Hepatic stellate cell (primary cell): ENCODE measurements at places on chromosomes 2 and 18.
A peak's percentile ranks its signal among the peaks of the same experiment; 100 is the strongest.

DNA sequence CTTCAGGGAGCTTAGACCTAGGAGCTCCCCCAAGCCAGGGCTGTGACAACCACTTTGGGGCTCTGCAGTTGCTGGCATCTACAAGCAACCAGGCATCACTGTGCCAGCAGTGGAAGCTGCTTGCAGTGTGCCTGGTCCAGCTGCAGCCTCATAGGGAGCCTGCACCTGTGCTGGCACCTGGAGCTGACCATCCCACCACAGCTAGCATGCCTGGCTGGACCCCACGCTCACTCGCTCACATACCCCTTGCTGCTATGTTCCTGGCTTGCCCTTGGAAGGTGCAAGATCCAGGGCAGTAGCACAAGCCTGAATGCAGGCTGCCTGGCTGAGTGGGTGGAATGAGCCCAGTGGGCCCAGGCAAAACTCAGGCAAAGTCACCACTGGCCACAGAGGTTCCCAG is 82.5 kb downstream of the ZNF804A start:
- no peak for DNase-seq

DNA sequence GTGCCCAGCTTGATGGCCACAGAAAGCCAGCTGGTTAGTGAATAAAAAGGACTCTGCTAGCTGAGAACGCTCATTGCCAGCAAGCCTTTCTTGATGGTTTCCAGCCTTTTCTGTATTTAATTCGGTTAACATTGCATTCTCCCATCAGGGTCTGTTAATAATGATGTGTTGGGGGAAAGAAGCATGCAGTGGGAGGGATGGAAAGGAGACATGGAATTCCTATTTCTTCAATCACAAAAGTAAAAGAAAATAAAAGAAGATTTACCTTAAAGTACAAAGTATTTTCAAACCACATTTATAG is 141.9 kb upstream of the RBBP8 start:
- no peak for DNase-seq

- no peak for DNase-seq
Observed at GRCh38 chr18:6340121-6340520, 74.6 kb downstream of the L3MBTL4 start.

DNA sequence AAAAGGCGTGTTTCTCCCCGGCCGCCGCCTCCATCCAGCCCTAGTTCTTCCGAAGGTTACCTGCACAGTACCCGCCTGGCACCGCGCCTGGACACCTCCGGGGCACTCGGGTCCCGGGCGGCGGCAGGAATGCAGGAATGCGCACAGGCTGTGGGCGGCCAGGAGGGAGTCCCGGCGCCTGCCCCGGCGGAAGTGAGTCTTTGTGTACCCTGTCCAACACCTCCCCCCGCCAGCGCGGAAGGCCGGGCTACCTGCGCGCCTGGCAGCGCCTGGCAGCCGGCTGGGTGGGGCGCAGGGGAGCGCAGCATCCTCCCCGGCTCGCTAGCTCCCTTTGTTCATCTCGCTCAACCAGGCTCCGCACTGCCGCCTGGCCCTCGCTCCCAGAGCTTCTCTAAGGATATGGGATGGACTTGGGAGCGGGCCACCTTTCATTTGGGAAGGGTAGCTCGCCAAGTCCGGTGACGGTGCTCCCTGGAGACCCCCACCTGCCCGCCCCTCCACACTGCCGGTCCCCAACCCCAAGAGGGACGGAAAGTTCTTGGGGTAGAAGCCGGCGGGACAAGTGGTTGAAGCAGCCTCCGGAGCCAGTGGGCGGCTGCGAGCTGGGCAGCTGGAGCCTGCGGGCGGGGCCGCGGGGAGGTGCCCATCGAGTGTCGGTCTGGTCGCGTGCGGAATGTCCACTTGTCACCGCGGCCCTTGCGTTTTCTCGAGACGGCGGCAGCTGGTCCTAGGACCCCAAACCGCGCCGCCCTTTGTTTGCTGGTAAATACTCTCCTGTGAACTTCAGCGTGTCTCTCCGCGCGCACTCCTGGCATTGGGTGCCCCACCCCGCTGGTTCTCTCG is 1.2 kb upstream of the ST6GAL2 start:
- peak; percentile 21 for DNase-seq

- DNase-seq, result no peak
Observed at GRCh38 chr2:120715941-120716340, 19.7 kb upstream of the GLI2 start.

DNA sequence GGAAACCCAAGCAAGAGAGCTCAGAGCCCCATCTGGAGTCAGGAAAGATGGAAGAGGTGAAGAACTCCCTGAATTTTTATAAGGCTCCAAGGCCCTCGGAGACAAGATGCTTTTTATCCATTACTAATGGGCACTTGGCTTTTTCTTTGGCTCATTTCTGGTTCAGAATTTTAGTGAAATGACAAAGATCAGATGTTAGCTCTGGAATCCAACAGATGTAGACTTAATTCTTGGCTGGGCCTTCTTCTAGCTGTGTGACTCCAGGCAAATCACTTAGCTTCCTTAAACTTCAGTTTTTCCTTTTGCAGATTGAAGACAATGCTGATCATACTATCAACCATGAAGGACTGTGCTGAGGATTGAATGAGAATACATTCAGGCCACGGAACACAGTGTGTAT is 85.2 kb downstream of the HRH4 start:
- DNase-seq, result no peak

DNA sequence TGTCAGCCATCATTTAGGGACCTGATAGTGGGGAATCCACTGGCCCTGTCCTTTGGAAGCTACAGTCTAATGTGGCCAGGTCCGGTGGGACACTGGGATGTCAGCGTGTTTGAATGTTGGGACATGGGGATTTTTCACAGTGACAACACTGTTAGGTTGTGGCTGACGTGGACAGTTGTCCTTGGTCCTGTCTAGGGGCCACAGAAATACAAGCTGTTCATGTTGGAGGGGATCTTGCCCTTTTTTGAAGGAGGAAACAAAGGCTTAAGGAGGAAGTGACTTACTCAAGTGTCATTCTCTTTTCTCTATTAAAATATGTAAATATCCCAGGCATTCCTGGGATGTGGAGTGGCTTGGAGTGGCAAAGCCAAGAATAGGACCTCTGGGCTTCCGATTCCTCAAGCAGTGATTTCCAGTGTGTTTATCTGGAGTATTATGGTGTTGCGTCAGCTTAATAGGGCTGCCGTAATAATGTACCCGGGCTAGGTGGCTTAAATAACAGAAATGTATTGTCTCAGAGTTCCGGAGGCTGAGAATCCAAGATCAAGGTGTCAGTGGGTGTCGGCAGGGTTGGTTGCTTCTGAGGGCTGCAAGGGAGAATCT is 8.5 kb downstream of the ACOXL start:
- no peak for DNase-seq

DNA sequence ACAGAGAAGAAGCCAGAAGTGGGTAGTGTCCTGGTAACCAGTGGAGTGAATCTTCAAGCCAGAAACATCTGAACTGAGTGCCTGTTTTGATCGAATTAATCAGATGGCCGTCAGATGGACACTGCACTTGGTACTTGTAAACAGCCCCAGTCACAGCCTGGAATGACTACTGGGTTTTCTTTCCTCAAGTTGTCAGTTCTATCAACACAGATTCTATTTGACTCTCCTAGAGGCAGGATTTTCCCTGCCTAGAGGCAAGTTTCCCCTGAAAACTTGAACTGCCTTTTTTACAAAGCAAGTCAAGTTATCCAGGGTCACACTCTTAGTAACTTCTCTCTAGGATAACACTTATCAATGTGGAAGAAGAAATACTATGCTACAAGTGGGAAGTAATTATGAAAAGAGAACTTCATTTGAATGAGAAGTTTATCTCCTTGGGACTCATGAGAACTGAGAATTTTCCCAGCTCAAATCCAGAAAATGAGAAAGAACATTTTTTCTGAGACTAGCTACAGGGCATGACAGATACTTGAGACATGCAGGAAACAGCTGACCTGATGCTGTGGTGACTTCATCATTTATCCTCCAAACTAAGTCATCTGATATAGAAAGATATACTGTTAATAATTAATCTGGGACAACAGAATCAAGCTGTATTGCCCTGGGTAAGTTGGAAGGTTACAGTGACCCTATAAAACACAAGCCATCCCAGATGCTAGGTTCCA is 36.0 kb downstream of the SULT1C2 start:
- DNase-seq, result peak; percentile 42

DNA sequence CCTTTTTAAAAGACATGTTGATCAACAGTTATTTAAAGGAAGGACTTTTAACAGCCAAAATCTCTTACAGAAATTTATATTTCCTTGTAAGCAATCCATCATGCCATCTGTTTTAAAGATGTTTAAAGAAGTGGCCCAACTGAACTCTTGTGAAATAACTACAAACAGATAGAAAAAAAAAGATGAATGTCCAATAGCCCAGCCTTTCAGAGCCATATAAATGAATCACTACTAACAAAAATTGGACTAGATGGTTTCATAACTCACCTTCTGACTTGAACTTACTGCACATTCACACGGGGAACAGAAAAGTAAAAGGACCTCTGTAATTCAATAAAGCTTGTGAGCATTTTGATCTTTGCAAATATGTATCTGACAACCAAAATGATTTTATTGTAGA is 319.0 kb upstream of the CHAC2 start:
- no peak for DNase-seq

DNA sequence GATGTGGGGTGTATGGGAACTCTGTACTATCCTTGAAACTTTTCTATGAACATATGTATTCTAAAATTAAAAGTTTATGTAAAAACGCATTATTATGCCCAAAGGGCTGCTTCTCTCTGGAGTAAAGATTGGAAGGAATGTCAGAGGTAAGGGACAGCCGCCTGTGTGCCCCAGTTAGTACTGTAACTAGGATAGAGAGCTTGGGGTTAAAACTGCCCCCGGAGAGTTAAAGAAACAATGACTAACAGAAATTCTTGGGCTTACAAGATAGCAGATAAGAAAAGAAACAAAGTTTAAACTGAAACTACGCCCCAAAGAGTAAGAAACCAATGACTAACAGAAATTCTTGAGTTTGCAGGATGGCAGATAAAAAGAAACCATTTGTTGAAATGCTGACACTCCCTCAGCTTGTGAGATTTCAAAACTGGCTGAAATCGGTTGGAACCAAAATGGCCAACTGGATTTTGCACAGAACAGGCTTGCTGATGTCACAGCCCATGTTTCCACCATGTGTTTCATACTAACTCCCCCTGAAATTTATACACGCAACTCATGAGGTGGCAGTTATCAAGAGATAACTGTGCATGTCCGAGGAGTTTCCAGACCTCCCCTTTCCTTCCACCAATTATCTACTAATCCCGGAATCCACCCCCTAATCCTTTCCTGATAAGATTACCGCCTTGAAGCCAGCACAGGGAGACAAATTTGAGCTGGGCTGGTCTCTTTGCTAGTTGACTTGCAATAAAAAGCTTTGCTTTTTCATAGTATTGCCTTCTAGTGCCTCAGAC is 8.7 kb upstream of the TXNDC2 start:
- peak; percentile 63 for DNase-seq

DNA sequence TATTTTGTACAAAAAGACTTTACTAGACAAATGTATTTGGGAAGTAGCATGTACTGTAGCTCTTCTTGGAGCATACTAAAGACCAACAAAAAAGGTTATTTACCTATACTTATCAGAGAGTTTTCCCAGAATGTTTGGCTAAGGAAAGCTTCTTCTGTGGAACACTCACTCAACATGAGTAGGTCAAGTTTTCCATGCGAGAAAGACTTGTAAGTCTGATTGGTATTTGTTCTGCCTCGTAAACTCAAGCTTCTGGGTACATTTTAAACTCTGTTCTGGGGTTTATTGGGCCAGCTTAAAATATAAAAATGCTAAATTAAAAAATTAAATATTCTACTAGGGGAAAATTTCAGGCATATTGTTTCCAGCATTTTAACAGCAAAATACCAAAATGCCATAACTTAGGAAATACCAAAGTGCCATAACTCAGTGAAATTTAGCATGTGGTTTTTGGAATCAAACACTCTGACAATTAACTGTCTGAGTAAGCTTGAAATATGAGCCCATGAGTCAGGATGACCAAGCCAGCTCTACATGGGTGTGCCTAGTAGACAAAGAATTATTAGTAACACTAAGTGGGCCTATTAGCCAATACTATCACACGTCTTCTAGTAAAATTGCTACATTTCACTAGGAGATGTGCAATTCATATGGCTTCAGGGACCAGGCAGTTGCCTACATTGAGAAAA is 47.3 kb upstream of the SERPINE2 start:
- peak; percentile 42 for DNase-seq

DNA sequence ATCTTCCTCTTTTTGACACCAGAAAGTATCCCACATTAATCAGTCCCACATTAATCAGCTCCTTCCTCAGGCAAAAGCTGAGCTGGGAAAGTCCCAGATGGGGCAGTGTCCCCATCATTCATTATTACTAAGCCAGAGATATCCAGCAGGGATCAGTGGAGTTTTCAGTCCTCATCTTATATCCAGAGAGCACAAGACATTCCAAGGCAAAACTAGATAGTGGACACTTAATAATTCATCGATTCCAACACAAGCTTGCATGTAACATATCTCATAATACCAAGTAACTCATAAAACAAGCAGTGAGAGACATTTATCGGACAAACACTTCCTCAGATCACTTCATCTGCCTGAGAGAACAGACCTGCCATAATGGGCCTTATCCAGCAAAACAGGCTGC is 53.1 kb downstream of the MCFD2 start:
- no peak for DNase-seq

- no peak for DNase-seq
Observed at GRCh38 chr2:9725106-9725505, 94.3 kb upstream of the YWHAQ start.

- DNase-seq, result no peak
Observed at GRCh38 chr2:184041777-184042176, 556.6 kb upstream of the ZNF804A start.

DNA sequence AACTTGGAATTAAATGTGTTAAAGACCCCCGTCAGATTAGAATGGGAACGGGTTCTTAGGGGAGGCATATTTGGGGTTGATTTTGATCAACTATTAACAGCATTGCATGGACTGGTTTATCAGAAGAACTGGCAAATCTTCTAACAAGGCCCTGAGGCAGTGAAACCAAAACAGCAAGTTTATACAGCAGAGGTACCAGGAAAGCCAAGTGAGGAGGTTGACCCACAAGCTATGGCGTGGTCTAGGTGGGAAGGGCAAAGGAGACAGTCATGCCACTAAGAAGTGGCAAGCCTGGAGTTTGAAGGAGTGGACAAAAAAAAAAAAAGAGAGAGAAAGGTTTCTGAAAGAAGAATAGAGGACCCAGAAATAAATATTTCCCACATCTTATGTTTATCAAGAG is 187.0 kb downstream of the MREG start:
- no peak for DNase-seq

- no peak for DNase-seq
Observed at GRCh38 chr2:169395821-169396374, 33.6 kb upstream of the LRP2 start.

- no peak for DNase-seq
Observed at GRCh38 chr18:56475250-56475649, 163.1 kb downstream of the TXNL1 start.
